ENCODE measurements at places on chromosomes 7 and 10.

GRCh38 chr7:28356619-28357018 is 55.7 kb upstream of the CREB5 start:
- DNase-seq: no peak

- no peak for DNase-seq
These were observed 87.1 kb downstream of the ITGA8 start for GRCh38 chr10:15632456-15633091.

- DNase-seq: no peak
These were observed 98.2 kb downstream of the DLG5 start for GRCh38 chr10:77828377-77828776.

DNA sequence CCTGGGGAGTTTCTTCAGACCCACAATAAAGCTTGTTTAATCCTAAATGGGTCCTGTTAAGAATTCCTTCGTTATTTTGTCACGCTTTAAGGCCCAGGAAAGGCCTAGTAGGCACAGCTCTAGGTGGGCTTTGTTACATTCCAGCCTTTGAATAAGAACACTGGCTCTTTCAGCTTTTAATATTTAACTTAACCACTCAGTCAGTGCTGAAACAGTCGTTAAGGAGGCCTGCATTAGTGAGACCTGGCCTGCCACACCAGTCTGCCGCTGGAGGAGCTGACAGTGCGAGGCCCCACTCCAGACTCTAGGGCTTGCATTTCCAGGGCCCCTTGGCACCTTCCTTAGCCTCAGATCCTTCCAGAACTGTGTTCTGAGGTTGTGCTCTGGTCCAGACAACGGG is 351.4 kb downstream of the GLRX3 start:
- no peak for DNase-seq

- DNase-seq: no peak
These were observed 54.7 kb upstream of the EGR2 start for GRCh38 chr10:62870866-62871265.

GRCh38 chr7:7159063-7159658 is 23.2 kb upstream of the C1GALT1 start:
- DNase-seq: no peak

DNA sequence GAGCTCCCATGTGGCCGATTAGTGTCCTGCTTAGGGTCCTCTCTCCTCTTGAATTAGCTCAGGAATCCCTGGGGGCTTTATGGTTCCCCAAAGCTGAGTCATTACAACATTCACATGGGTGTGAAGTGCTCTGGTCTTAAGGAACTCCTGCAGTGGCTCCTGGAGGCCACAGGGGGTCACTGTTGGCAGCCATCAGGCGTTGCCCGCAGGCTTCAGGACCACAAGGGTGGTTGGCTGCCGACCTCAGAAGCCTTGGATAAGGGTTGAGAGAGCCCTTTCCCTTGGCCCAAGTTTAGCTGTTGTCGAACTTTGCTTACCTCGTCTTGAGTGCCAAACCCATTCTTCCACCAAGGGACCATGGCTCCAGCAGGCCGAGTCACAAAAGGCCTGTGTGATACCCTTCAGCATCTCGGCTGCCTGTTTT is 61.7 kb downstream of the SH2D4B start:
- DNase-seq: no peak
